Activated naive CD4-positive, alpha-beta T cell (primary cell): ENCODE measurements at places on chromosomes 7 and 10.
A peak's percentile ranks its signal among the peaks of the same experiment; 100 is the strongest.

- DNase-seq, result no peak
These were observed 29.6 kb downstream of the WBP1L start for GRCh38 chr10:102773320-102773719.

- DNase-seq, result no peak
These were observed 8.5 kb downstream of the KCNMA1 start for GRCh38 chr10:77628906-77629730.

- no peak for DNase-seq
These were observed 168.9 kb downstream of the KCND2 start for GRCh38 chr7:120441850-120442249.

DNA sequence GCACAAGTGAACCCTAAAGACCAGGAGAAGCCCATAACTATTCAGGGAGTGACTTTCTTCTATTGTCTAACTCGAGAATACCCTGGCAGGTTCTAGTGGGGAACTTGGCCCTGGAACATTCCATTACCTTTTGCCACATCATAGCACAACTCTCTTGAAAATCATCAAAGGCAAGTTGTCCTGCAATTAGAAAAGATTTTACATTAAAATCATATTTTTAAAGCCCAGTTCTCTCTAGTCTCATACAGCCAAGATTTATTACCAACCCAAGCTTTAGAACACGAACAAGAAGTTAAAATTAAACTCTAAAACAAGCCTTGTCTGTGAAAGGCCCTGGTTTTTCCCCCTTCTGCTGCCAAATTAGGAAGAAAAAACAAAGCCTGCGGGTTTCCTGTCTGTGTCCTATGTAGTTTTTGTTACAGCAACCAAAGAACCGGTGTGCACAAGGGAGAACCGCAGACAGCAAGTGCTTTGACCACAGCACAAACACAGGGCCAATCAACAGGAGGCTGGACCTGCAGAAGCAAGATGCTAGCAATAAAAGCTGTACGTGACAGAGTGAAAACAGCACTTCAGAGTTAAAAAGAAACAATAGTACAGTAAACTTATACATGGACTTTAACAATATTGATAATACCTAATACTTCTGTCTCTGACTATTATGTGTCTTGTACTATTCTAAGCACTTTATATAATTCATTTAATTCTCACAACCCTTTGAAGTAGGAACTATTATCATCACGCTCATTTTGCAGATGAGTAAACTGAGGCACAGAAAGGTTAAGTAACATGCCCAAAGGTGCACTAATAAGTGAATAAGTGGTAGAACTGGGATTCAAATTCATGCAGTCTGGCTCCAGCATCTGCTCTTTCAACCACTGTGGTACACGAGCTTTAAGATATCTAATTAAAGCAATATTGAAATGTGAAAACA lies 65.8 kb downstream of the STK17A start:
- DNase-seq, result no peak

DNA sequence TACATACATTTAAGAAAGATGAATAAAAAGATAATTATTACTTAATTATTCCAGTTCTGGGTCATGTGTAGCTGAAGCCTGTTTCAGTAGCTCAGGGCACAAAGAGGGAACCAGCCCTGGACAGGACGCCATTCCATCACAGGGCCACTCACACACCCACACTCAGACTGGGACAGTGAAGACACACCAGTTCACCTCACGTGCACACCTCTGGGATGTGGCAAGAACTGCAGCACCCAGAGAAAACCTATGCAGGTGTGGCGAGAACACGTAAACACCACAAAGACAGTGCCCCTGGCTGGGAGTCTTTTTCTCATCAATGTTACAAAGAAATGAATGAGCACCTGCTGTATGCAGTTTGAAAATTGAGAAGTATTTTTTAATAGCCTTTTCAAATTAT lies 1.6 kb upstream of the IDI1 start:
- peak; percentile 13 for DNase-seq

- no peak for DNase-seq
These were observed 584.0 kb upstream of the GHITM start for GRCh38 chr10:83555264-83555663.

GRCh38 chr7:43577485-43577951 lies 5.4 kb upstream of the STK17A start:
- DNase-seq, result no peak

- no peak for DNase-seq
These were observed 126.5 kb upstream of the UNC5B start for GRCh38 chr10:71085689-71086438.

GRCh38 chr7:12583922-12584321 lies 13.4 kb downstream of the SCIN start:
- no peak for DNase-seq

DNA sequence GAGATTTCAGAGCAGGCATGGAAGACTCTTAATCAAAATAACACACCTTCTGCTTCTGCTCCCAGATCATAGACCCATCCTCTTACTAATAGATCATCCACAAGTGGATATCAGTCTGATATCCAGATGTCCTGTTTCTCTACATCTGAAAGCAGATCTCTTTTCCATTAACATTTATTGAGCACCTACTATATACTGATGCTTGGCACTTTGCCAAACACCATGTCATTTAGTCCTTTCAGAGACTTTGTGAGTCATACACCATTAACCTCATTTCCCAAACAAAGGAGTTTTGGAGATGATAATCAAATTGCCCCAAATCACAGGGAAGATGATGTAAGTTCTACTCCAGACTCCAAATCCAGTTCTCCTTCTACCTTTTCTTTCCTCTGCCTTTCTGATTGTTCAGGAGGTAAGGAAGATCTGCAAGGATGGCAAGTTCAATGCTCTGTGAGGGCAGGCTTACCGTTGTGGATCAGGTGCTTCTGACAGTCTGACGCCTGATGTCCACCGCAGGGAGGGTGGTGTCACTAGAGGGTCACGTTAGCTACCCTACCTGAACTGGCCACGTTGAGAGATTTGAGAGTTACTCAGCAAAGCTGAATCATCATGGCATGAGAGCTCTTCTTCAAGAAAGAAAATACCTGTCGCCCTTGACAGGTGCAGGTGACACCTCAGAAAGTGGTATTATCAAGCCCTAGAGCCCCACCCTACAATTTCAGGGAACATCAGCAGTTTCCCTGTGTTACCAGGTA lies 269.6 kb upstream of the ZMIZ1 start:
- DNase-seq, result no peak

DNA sequence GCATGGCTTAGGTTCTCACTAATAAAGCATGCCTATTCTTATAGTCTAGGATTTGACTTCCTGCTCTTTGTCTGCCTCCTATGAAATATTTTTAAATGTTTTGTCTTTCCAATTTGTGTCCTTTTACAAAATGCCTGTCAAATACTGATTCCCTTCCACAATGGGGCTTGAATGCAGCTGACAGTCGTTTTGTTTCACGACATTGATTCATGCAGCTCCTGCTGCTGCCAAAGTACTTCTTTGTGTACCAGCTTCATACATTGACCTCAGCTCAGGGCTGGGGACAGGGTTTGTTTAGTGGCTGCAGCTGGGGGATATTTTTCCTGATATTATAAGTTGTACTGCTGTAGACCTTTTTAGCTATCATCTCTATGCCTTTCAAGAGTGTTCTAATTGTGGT lies 371.9 kb upstream of the CHRM2 start:
- no peak for DNase-seq

DNA sequence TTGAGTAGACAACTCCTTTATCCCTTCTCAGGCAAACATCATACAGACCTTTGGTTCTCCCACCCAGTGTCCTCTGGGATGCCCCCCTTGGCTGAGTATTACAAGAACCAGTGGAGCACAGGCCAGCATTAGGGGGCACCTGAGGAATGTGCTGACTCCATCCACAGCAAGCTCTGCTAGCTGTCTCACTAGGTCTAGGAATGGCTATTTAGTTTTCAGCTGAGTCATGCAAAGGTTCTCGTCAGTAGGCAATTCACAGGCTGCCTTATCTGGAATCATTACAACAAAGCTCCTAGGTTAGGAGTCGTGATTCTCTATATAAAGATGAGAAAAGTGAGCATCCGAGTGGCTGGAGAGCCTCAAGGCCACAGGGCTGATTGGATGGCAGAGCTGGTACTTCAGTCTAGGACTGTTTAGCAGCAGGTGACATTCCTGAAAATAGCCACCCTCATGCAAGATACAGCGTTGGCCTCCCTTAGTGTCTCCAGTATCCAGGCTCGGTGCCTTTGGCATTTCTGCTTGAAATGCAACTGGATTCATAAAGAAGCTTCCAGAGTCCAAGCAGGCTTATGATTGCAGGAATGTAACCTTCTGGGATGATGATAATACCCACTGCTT lies 75.8 kb downstream of the CDCA7L start:
- DNase-seq, result no peak

GRCh38 chr10:99456931-99457288 lies 26.5 kb upstream of the GOT1 start:
- DNase-seq, result no peak

DNA sequence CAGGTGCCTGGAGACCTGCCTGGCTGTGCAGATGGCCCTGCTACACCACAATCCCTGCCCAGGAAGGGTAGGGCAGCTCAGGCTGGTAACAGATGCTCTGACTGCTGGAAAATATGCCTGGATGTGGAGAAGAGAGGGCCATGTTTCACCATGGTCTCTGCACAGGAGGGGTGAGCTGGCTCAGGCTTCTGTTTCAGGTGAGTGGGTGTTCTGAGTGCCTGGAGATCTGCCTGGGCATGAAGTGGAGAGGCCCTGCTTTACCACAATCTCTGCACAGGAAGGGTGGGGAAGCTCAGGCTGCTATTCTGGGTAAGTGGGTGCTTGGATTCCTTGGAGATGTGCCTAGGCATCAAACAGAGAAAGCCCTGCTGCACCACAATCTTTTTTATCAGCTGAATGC lies 350.1 kb downstream of the KIF20B start:
- no peak for DNase-seq

- DNase-seq, result no peak
These were observed 44.9 kb downstream of the AKR1B15 start for GRCh38 chr7:134593530-134594392.

DNA sequence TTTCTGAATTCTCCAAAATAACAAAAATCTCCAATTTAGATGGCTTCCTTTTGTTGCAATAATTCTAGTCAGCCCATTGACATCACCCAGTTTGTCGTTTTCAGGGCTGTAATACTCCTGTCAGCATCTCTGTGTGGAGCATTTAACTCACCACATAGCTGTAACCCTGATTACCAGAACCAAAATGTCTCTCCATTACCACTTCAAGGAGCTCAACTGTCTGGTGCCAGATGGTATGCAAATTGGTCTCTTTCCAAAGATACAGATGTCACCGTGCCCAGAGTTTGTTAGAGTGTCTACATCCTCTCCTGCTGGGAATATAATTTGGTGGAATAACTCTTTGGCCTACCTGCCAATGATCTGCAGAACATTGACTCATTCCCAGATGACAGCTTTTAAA lies 350.3 kb upstream of the POT1 start:
- DNase-seq, result no peak

DNA sequence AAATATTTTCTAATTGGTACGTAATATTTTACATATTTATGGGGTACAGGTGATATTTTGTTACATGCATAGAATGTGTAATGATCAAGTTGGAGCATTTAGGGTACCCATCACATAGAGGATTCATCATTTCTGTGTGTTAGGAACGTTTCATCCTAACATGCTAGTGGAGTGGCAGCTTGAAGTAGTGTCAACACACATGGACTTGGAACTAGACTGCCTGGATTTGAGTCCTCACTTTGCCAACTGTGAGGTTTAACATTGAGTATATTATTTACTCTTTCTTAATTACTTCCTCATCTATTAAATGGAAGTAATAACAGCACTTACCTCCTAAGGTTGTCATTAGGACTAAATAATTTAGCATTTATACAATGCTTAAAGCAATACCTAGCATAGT lies 241.9 kb downstream of the PLXDC2 start:
- no peak for DNase-seq

DNA sequence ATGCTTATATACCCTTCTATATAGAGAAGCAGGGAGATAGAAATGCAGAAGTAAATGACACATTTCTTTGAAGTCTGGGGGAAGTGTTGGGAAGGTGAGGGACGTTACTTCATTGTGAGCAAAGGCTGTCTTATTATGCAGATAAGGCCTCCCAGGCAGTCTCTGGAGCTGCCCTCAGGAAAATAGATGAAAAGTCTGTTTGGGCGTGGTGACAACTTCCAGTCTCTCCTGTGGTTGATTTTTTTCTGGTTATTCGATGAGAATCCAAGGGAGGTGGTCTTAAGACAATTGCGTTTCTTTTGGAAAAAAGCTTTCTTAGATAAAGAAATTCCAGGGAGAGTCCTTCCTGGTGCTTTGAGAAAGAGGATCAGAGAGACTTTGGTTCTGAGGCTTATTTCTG lies 84.0 kb downstream of the NEUROD6 start:
- no peak for DNase-seq

GRCh38 chr10:120077707-120078492 lies 185.4 kb downstream of the SEC23IP start:
- no peak for DNase-seq

GRCh38 chr10:128869101-128869749 lies 597.8 kb upstream of the MGMT start:
- no peak for DNase-seq

DNA sequence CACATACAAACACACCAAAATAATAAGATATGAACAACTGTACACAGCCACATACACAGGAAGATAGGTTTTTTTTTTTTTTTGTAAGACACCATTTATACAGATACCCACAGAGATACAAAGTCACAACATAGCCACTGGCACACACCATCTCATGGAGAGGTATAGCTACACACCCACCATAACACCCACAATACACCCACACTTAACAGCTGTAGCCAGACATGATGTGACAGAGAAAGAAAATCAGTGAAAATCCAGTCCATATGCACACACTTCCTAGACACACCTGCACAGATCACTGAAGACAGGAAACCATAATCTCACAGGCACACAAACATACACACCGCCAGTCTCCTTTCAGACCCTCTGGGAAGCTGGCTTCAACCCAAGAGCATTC lies 62.4 kb upstream of the PAX2 start:
- DNase-seq, result no peak

DNA sequence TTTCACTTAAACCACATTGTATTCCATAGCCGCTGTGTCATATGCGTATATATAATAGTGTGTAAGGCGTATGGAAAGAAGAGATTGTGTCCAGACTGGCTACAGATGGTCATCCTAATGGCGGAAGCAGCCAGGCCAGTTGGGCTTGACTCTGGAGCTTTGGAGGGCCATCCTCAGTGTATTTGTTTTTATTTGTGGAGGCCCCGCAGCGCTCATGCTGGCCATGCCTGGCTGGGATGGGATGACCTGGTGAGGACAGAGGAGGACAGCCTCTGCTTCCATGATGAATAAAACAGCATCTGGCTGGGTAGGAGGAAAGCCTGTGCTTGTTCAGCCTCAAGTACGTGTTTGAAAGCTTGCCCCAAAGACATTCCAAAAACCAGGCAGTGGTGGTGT lies 220.3 kb downstream of the EBF3 start:
- DNase-seq, result no peak

GRCh38 chr10:4686644-4686996 lies 139.4 kb upstream of the AKR1E2 start:
- DNase-seq, result no peak

- no peak for DNase-seq
These were observed 18.6 kb upstream of the ADRB1 start for GRCh38 chr10:114024876-114025610.

DNA sequence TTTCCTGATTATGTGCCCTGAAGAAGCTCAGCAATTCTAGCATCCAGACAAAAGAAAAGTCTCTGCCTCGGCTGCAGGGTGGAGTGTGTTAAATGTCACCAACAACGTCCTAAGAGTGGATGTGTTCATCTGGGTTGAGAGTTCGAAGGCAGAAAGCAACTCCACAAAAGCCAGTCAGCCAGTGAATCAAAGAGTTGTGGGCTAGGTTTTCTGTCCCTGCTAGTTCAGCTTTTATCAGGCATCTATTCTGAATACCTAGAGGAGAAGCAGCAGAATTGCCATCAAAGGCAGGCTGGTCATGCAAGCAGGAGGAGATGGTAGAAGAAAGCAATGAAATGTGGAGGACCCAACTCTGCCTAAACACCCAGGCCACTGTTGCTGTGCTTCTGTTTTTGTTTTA lies 205.2 kb downstream of the KLF6 start:
- no peak for DNase-seq
